HCT116 (cell line): ENCODE measurements at places on chromosomes 2 and 18.

GRCh38 chr18:23799540-23799939 is 110.3 kb downstream of the LAMA3 start:
- DNase-seq = no peak

DNA sequence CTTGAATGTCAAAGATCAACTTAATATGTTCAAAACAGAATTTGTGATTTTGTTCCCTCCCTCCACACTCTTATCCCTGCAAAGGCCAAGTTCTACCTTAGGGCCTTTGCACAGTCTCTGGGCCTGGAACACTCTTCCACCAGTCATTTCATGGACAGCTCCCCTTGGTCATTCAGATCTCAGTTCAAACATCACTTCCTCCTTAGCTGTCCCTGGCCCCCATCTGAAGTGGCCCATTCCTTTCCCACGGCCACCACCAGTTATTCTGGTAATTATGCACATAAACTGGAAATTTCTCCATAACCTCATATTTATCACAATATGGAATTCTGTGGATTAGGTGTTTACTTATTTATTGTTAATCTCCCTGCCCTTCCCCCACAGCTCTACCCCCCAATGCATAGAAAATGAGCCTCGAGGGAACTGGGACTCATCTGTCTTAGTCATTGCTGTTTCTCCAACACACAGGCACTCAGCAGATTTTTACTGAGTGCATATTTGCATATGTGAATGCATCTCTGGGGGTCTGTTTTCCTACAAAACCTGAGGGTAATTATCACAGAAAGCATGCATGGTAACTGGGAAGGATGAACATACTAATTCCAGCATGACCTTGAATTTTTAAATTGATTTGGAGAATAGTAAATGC is 35.5 kb upstream of the SPTBN1 start:
- no peak for DNase-seq

- no peak for DNase-seq
Measured at GRCh38 chr2:1837458-1837857, 93.1 kb upstream of the PXDN start.

DNA sequence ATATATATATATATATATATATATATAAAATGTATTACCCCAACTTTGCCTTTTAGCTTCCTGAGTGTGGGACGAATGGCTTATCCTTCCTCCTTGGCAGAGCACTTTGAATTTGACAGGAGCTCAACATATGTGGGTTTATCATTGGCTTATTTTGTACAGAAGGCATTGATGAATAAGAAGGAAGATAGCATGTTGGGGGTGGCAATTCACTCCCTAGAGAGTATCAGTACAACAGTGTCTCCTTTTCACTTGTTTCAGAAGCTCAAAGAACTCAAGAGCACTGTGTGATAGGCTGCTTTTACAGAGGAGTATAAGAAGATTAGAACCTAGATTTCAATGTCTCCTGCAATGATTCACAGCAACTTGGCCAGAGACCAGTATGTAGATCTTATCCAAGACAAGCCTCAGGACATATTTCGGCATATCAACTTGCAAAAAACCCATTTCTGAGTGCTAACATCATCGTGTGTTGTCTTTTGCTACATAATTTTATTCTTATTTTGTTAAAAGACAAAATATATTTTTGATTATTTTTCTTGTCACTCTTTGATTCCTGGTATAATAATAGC is 345.8 kb downstream of the SOCS6 start:
- DNase-seq = no peak

GRCh38 chr2:46331109-46331766 is 34.0 kb downstream of the EPAS1 start:
- no peak for DNase-seq

GRCh38 chr2:241228860-241229516 is 40.5 kb downstream of the ANO7 start:
- DNase-seq = no peak

- DNase-seq = no peak
Measured at GRCh38 chr2:113700186-113700841, 56.1 kb downstream of the SLC35F5 start.

- peak; percentile 19 for DNase-seq
Measured at GRCh38 chr2:143513081-143513480, 383.9 kb downstream of the ARHGAP15 start.

- DNase-seq = no peak
Measured at GRCh38 chr2:155645791-155646190, 686.7 kb downstream of the NR4A2 start.

DNA sequence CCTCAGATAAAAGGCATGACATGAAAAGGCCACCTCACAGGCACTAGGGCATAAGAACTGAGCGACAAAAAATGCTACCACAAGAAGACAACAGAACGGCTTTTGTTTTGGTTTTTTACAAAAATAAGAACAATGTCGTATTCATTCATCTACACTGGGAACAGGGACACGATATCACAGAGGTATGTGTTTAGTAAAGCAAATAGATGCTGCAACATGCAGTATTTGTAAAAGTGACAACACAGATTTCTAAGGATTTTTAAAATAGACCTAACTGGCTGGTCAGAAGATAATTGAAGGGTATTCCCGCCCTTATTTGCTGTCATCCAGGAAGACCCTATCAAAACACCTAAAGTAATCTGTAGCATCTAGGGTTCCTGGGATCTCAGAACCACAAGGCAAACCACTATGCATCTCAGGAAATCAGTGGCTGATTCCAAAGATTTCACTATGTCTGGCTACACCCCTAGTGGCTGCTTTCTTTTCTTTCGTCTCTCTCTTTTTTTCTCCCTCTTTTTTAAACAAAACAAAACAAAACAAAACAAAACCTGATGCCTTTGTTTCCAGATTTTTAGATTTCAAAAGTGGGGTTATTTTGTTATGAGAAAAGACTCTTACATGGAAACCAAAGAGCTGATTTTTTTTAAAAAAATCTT is 97.2 kb downstream of the BCL11A start:
- no peak for DNase-seq

DNA sequence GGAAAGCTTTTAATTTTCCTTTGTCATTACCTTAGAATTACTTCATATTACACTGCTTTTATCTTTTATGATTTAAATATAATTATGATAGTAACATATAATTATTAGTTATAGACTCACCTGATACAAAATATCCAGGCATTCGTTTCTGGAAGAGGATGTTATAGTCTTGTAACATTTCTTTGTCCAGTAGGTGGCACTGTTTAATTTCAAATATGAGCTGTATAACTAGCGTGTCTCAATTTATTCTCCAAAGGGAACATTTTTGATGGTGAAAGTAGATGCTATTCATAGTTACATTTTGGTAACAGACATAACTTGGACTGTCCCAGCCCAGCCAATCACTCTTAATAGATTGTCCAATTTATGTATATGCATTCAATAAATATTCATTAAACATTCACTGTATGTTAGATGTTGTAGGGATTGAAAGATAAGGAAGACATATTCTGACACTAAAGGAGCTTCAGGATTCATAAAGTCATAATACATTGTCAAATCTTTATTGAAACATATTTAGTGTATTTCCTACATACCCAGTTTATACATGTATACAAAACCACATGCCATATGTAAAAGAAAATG is 19.2 kb downstream of the DAW1 start:
- DNase-seq = peak; percentile 40

GRCh38 chr2:168851674-168852320 is 38.4 kb downstream of the SPC25 start:
- peak; percentile 29 for DNase-seq

- no peak for DNase-seq
Measured at GRCh38 chr2:239440511-239440959, 39.7 kb upstream of the HDAC4 start.

DNA sequence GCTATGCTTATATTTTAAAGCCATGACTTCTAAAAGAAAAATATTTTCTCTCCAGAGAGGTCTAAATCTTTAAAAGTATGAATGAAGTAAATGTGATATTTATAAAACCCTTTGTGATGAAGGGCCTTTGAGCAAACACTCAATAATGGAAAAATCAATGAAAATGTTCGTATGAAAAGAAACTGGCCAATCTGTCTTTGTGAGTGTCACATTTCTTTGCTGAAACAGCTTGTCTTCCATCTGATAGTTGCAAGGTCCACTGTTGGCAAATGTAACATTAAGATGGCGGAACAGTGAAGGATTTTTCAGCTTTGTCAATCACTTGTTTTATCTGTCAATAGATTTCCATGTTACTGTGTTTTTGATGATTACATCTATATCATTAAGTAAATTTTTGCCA is 162.9 kb upstream of the GATA6 start:
- no peak for DNase-seq

GRCh38 chr2:74585406-74586185 is 31.1 kb downstream of the DOK1 start:
- no peak for DNase-seq

- no peak for DNase-seq
Measured at GRCh38 chr2:239015218-239015900, 167.5 kb downstream of the TWIST2 start.

- no peak for DNase-seq
Measured at GRCh38 chr18:44629406-44629805, 51.3 kb upstream of the SETBP1 start.

DNA sequence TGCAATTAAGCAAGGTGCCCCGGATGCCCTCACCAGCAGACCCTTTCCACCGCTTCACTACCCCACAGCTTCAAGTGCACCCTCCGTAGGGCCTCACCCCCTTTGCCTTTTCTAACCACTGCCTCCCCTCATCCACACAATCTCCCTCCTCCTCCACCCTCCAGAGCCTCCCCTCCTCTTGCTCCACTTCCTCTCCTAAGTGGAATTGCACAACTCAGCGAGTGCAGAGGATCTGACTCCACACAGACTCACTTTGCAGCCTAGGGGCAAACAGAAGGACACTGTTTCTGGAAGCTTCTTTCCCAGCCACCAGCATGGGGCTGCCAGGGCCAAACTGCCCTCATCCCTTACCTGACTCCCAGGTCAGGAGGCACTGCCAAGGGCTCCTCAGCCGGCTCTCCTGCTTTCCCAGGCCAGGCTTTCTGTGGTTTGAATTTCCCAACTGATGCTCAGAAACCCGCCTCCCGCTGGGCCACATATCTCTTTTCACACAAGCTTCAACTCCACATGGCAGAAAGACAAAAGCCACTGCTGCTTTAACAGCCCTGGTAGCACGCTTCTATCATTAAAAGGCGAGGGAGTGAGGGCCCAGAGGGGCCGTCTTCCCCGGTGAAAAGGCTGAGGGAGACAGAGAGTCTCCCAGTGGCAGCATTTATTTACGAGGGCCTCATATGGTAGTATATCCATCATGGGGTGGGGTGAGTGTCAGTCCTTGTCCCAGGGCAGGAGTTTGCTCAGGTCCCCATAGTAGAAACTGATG is 74.7 kb upstream of the MGAT4A start:
- no peak for DNase-seq

DNA sequence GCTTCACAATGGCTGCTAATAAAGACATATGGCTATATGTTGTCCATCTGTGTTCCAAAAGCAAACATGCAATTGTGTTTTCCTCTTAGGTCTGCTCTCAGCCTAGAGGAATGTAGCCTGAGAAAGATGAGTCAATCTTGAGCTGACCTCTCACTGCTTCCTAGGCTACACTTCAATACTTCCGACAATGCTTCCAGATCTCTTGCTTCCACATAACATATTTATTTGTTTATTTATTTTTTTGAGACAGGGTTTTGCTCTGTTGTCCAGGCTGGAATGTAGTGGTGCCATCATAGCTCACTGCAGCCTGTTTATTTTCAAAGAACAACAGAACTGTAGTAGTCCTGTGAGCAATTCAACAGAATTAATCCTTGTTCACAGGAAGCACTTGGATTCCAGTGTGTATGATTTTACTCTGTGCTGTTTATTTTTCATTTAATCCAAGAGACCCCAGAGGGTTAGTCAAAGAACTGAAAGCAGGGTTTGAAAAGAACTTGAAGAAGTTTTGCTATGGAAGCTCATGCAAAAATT is 437.9 kb downstream of the TXNL1 start:
- no peak for DNase-seq

DNA sequence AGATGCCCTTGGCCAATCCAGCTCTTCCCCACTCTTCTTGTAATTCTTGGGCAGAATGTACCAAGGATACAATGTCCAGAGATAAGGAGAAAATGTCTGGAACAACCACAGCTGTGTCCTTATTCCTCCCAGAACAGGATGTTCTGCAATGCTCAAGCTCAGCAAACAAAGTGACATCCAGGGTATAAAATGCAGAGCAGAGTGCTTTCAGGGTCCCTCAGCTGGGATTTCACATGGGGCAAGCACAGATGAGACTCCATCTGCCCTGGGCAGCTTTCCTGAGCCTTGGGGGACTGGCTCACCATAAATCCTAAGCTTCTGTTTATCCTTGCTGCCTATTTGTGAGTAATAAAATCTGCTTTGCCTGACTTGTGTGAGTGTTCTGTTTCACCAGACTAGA is 127.4 kb downstream of the VAPA start:
- DNase-seq = no peak

- DNase-seq = no peak
Measured at GRCh38 chr2:112183327-112184025, 45.3 kb downstream of the FBLN7 start.

- no peak for DNase-seq
Measured at GRCh38 chr18:46097431-46097800, 680 bp downstream of the ATP5F1A start.
